ENCODE measurements at places on chromosomes 12 and 14.

- no peak for DNase-seq
Measured at GRCh38 chr12:88433997-88434703, 146.1 kb downstream of the KITLG start.

- DNase-seq: no peak
Measured at GRCh38 chr12:38384816-38385378, 68.3 kb downstream of the ALG10B start.

- DNase-seq: no peak
Measured at GRCh38 chr14:39372656-39373055, 59.6 kb downstream of the FBXO33 start.

DNA sequence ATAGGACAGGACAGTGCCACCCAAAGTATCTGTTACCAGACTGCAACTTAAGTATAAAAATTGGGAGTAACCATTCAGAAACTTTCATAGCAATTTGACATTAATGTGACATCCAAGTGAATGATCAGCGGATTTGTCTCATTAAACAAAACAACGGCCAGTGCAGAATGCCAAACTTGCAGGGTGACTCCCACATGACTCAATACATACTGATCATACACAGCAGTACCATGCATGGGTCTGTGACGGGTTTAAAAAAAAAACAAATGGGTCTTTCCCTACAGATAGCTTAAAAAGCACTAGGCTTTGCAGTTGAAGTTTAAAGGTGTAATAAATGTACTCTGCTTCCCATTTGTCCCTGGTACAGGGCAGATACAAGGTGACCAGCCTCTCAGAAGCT, 116.6 kb downstream of the SLC35F4 start:
- DNase-seq: no peak

DNA sequence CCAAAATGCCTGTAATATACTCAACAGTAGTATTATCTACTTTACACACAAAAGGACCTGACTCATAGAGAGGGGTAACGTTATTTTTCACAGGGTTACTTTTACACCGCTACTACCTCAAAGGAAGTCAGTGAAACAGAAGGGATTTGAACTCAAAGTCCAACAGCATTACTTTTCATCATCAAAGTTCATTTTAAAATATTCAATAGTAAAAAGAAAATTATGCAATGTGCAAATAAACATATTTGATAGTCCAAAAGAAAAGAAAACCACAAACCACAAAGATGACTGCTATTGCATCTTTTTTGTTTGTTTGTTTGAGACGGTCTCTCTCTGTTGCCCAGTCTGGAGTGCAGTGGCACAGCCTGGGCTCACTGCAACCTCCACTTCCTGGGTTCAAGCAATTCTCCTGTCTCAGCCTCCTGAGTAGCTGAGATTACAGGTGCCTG, 15.5 kb downstream of the KIF21A start:
- no peak for DNase-seq

GRCh38 chr12:92570056-92570753, 132.6 kb upstream of the PLEKHG7 start:
- peak; percentile 74 for DNase-seq

- no peak for DNase-seq
Measured at GRCh38 chr12:66156654-66157053, 13.1 kb downstream of the TMBIM4 start.

- no peak for DNase-seq
Measured at GRCh38 chr14:101132051-101132571, 228.6 kb upstream of the RTL1 start.

- no peak for DNase-seq
Measured at GRCh38 chr12:57438400-57438799, 3.8 kb downstream of the INHBC start.

DNA sequence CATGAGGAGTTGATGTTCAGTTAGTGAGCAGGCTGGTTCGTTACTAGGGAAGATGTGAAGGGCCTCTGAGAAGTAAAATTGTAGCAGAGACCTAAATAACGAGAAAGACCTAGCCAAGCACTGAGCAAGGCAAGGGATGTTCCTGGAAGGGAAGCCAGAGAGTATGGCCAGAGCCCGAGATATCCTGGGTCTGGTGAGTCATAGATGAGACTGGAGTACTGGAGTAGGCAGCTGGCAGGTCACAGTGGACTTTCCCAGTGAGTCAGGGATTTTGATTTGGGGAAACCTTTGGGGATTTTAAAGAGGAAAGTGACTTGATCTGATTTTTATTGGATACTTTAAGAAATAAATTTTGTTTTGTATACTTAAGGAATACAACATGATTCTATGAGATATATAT, 369.0 kb downstream of the DIO2 start:
- DNase-seq: no peak

GRCh38 chr12:46073321-46073720, 82.9 kb upstream of the SCAF11 start:
- DNase-seq: no peak

DNA sequence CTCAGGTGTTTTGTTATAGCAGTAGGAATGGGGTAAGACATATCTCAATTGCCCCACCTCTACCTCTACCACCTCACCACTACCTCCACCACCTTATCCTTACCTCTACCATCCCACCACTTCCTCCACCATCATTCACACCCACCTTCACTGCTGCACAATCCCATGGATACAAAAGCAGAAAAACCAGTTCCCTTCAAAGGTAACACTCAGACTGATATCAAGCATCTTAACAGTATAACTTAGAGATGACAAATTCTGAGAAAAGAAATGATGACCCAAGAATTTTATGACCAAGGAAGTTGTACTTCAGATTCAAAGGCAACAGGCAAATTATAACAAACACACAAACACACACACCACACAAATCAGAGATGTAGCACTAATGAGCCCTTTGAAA, 189.4 kb downstream of the NUAK1 start:
- no peak for DNase-seq

DNA sequence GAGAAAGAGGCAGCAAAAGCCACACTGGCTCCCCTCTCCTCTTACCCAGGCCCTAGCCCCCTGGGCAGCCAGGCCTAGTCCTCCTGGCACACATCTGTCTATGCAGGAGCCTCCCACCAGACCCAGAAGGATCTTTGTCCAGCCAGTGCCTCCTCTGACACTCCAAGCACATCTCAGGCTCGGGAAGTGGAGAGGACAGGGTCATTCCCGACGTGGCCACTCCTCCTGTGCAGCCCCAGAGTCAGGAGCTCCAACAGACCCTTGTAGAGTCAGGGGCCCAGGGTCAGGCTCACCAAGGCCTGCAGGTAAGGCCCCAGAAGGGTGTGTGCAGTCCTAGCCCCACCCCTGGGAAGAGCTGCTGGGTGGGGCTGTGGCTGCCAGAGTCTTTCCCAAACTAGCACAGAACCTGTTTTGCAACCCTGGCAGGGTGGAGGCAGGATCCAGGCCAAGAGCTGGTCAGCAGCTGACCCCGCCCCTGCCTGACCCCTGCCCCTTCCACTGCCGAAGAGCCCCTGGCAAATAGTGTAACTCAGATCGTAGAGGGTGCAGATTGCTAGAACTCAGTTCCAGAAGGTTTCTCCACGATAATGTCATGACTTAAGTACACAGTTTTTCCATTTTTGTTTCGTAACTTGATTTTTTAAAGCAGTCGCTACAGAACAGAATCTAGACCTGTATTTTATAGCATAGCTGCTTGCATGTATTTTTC, 26.6 kb upstream of the PNMA1 start:
- no peak for DNase-seq

GRCh38 chr12:120247183-120247582, 18.3 kb downstream of the PXN start:
- no peak for DNase-seq

DNA sequence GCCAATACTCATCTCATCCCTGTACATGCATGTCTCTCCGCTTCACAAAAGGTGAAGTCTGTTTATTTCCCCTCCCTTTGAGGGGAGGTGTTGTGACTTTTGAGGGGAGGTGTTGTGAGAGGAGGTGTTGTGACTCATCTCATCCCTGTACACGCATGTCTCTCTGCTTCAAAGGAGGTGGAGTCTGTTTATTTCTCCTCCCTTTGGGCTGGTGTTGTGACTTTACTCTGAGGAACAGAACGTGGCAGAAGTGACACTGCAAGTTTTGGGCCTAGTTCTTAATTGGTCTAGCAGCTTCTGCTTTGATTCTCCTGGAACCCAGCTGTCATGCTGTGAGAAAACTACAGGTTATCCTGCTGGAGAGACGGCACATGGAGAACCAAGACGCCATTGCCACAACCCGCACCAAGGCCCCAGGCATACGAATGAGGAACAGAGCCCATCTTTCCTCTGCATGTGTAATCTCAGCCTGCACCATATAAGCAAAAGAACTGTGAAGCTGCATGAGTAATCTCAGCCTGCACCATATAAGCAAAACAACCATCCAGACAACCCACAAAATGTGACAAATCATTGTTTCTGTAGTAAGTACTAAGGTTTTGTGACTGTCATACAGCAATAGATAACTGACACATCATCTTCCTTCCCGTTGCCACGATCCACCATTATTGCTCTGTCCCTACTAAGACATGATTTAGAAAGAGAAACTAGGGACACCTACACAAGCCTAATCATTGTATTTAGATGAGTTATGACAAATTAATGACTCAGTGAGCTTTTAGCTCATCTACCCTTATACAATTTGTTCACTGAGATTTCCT, 30.0 kb downstream of the GALNT4 start:
- no peak for DNase-seq

- no peak for DNase-seq
Measured at GRCh38 chr14:100867631-100868315, 35.7 kb downstream of the RTL1 start.

- DNase-seq: peak; percentile 32
Measured at GRCh38 chr14:104130974-104131651, 7.3 kb upstream of the KIF26A start.

DNA sequence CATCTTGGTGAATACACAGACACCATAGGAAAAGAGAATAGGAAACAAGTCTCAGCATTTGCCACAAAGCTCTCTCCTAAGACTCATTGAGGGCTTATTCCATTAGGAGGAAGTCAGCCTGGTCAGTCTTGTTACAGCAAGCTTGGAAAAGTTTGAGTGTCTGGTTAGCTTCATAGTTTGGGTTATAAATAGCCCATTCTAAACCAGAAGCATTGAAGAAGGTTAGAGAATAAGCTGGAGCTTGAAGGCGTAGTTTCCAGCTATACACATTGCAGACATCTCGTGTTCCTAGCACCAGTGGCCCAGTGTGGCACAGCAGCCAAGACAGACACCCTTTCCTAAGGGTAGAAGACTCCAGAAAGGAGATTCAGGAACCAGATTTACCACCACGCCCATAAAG, 168.8 kb upstream of the RBM19 start:
- DNase-seq: no peak

- DNase-seq: no peak
Measured at GRCh38 chr14:24392325-24393091, 6.3 kb upstream of the NYNRIN start.

- no peak for DNase-seq
Measured at GRCh38 chr12:10182354-10183049, 3.7 kb downstream of the TMEM52B start.

- no peak for DNase-seq
Measured at GRCh38 chr12:26854031-26854390, 21.0 kb upstream of the ITPR2 start.

DNA sequence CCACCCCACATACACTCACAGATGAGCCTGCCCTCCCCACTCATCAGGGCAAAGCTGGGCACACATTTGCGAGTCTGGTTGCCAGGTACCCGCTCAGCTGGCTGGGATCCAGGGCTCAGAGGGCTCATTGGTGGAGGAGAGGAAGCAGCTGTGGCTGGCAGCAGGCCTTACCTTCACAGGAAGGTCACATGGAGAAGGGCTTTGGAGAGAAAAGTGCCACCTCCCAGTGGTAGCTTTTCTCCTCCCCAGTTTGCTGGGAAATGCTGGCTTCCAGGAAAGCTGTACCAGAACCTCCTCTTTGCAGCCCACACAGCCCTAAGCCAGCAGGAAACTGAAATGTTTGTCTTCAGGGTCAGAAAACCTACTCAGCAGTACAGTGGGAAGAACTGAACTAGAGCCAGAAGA, 55.6 kb downstream of the LGMN start:
- DNase-seq: no peak

- no peak for DNase-seq
Measured at GRCh38 chr12:26736563-26737486, 96.2 kb downstream of the ITPR2 start.

DNA sequence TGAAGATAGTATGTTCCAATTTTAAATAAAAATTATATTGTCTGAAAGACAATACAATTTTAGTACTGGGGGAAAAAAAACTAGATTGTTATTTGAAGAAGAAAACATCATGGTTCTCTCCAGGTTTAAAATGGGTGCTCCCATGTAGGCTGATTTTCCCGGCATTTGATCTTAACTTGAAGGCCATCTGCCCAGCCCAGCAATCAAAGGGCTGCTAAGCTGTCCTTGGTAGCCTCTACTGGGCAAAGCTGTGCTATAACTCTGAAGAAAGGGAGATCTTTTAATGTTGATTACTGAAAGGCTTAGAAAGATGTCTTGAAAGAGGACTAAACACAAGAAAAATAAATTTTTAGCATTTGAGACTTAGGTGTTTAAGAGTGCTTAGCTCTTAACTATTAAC, 41.4 kb downstream of the CBX5 start:
- DNase-seq: no peak

Data from NCI-H1930 (cell line).